ENCODE measurements at places on chromosomes 4 and X.
A peak's percentile ranks its signal among the peaks of the same experiment; 100 is the strongest.

DNA sequence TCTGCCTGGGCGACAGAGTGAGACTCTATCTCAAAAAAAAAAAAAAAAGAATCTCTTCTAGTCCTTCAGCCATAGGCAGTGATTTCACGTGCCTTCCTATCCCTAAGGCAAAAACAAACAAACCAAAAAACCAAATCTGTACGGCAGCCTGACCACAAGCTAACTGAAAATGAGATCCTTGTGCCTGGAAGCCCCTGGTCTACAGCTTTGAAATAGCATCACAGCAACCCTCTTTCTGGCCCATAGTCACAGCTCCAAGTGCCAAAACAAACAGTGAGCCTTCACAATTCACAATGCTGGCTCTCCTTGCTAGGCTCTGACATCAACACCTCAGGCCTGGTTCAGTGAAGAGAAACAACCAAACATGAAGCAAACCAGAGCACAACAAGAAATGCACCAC lies 46.1 kb downstream of the TMEM150C start:
- no peak for DNase-seq

GRCh38 chrX:109535578-109535977 lies 1.1 kb upstream of the NXT2 start:
- peak; percentile 47 for DNase-seq

DNA sequence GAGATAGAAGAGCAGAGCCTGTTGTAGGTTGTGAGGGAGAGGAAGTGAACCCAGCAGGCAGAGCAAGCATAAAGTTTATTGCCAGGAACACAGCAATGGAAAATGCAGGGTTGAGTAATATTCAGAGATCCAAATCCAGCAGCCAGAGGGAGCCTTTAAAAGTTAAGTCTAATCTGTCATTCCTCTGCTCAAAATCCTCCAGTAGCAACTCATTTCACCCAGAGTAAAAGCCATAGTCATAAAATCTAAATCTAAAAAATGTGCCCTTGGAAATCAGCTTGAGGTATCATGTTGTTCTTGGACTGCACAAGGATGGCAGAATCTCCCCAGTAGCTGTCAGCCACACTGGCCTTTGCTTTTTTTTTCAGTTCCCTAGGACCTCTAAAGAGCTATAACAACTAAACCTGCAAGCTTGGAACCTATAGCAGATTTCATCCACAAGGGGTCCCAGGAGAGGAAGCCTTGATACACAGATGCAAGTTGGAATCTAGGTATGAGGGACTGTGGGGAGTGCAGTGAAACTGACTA lies 62.9 kb upstream of the FRAS1 start:
- DNase-seq, result no peak

- DNase-seq, result no peak
Measured at GRCh38 chr4:143555676-143556075, 42.2 kb downstream of the SMARCA5 start.

DNA sequence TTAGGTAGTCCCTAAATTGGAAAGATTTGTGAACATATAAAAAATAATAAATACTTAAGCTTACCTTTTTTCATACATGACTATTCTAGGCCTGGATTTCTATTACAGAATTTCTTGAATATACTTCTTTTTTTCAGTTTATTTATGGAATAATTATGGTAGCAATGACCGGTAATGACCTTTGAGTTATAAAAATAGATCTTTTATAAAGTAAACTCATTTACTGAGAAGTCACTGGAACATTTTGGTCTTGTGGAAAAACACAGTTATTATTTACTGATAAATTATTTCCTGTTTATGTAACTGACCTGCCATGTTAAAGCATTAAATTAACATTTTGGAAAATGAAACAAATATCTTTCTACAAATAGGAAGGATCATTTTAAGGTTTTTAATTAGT lies 80.4 kb upstream of the RASGEF1B start:
- DNase-seq, result no peak

GRCh38 chrX:46279214-46279924 lies 265.9 kb downstream of the ZNF674 start:
- DNase-seq, result no peak

GRCh38 chr4:27702730-27703431 lies 842.2 kb downstream of the STIM2 start:
- DNase-seq, result no peak

- DNase-seq, result peak; percentile 17
Measured at GRCh38 chr4:15901998-15902397, 36.5 kb downstream of the FGFBP1 start.

DNA sequence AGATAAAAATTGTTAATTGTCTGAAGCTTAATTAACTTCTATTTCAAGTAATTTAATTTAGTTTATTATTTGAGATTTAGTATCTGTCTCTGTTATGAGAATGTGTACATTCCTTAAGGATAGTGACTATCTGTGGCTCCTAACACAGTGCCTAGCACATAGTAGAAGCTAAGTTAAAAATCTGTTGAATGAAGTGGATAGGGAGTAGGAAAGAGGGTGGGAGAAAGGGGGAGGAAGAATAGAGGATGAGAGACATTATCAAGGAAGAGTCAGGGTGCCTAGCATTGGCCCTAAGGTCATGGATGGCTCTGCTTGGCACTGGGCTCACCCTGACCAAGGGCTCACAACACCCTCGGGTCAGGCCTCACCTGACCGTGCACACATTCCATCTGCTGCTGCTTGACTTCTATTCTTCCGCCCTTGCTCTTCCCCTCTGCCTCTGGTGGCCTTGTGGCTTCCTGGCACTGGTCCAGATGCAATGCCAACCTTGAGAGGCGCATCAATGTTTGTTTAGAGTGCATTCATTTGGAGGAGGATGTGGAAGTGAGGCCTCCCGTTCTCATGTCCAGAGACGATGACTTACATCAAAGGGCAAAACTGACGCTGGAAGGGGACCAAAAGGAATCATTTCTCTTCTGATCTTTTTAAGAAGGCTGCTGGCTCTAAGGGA lies 42.3 kb downstream of the TRIM2 start:
- DNase-seq, result no peak

DNA sequence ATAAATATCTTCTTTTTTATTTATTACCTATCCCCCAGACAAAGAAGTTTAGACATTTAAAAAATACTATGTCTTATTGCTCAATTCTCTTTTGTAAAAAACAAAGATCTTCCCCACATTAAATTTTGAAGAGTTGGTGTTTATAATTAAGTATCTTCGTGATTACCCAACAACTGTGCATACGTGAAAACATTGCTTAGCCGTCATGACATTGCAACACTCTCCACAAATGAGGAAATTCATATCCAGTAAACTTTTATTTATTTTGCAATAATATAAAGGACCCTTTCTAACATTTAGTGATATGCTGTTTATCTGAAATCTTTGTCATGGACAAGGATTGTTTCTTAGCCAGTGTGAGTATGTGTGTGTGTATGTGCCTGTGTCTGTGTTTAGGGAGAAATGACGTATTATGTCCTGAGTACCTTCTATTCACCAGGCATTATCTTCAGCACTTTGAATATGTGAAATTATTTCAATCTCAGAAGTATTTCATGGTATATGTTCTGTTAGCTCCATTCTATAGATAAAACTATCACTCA lies 26.1 kb upstream of the EREG start:
- peak; percentile 43 for DNase-seq
